ENCODE measurements at places on chromosomes 11 and 22. TPM values are rescaled to one million over a fixed set of nuclear protein-coding genes. Genes with fewer than 3 reads are reported as not detected.

TMEM25 gene
- total RNA-seq, result 13.4 TPM

TBX10 gene
- 0.37 TPM for total RNA-seq

ADM2 gene
- not detected for total RNA-seq

DUSP8 gene
- 7.7 TPM for total RNA-seq

TMEM9B gene
- 43.5 TPM for total RNA-seq

OOSP3 gene
- not detected for total RNA-seq

VPREB1 gene
- total RNA-seq, result not detected

APOBEC3F gene
- total RNA-seq, result 4.4 TPM

C22orf15 gene
- not detected for total RNA-seq

SYT8 gene
- total RNA-seq, result not detected

MGAT3 gene
- total RNA-seq, result 6.3 TPM

DNA sequence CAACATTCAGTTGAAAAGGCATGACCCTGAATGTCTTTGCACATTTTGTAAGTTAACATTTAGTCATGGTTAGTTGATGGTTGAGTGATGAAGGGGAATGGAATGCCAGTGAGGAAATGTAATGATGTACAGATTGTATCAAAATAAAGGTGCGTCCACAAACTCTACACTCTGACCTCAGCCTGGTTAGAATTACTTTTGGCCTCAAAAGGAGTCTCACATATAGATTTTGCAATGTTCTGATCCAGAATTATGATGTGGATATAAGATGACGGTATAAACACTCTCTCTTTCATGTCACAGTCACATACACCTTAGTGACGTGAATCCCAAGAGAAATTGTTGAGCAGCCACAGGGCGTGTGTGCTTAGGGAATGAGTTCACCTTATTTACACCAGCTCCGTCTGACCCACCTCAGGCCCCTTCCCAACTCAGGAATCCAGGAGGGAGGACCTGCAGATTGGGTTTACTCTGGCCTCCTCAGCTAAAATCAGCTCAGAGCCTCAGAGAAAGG lies 100.1 kb downstream of the RDX start:
- DNase-seq, result no peak

GRCh38 chr11:122345586-122345985 lies 229.6 kb upstream of the BLID start:
- no peak for DNase-seq

DNA sequence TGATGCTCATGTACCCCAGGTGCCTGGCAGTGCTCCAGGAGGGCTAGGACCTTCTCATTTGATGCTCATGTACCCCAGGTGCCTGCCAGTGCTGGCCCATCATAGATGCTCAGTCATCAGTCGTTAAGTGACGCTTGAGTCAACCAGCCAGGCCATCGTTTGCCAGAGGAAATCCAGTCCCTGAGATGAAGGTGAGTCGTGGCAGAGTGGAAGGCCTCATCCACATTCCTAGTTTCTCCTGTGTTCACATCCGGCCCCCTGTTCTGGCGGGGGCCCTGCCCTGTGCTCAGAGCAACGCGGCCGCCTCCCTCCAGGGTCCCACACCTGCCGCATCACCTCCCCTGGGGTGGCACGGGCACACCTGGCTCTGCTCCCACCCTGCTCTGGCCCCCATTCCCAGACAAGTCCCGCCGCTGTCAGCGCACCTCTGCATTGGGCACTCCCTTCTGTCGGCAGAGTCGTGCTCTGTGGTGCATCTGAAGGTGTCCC lies 279.9 kb downstream of the BRD1 start:
- DNase-seq, result peak; percentile 15

- no peak for DNase-seq
Observed at GRCh38 chr22:38830026-38830844, 13.6 kb downstream of the NPTXR start.

GRCh38 chr11:130129922-130130321 lies 29.7 kb upstream of the ST14 start:
- no peak for DNase-seq

DNA sequence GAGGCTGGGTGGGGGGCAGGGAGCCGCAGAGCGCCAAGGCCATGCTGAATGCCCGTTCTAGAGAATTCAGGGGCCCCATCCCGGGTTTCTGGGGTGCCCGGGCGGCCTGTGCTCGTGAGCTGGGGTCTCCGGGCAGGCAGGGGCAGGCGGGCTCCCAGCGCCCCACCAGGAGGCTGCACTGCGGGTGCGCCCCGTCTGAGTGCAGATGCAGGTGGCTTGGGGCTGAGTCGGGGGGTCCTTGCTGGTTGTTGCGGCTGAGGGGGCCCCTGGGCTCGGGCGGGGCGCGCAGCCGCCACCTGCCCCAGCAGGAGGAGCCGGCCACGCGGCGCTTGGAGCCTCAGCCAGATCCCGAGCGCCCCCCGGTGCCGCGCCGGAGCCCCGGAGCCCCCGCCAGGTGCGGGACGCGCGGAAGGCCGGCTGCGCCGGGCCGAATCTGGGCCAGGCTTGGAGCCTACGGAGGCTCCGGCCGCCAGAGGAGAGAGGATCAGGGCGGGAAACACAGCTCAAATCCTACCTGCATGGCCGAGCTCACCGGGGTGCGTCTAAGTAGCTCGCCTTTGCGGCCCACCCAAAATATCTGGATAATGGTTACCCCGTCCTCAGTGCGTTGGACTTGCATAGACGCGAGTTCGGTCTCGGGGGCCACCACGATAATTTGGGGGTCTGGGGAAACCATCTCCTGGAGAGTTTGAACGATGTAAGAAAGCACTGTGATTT lies 590 bp upstream of the IGF2 start:
- DNase-seq, result peak; percentile 36

GRCh38 chr11:120258661-120259060 lies 18.7 kb downstream of the POU2F3 start:
- DNase-seq, result no peak

GRCh38 chr11:86948733-86949132 lies 6.5 kb downstream of the FZD4 start:
- DNase-seq, result peak; percentile 47

DNA sequence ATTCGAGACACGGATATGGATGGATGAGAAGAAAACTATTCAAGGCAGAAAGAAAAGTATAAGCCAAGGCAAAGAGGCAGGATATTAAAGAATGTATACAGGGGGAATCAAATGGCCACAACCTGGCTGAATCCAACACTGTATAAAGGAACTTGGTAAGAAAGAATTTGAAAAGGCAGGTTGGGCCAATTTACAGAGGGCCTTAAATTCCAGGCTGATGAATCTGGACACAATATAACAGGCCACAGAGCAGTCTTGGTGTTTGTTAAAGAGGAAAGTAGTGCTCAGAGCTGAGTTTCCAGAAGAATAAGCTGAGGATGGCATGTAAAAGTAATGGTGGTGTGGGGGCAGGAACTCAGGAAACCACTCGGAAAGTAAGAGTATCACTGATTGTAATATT lies 72.3 kb upstream of the POU2AF2 start:
- DNase-seq, result no peak

DNA sequence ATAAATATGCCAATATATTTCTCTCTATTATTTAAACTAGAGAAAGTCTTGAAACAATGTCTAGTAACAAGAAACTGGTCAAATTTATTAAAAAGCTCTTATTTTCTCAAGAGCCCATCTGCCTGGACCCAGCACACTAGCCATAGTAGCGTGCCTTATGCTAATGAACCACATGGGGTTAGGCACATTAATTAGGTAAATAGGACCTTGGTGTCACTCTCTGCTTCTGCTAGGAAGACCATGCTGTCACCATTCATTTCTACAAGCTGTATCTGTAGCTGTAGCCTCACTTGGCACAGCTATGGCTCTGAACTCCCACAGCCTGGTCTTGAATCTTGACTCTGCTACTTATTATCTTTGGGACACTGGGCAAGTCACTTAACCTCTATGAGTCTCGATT lies 390.5 kb downstream of the NELL1 start:
- no peak for DNase-seq

DNA sequence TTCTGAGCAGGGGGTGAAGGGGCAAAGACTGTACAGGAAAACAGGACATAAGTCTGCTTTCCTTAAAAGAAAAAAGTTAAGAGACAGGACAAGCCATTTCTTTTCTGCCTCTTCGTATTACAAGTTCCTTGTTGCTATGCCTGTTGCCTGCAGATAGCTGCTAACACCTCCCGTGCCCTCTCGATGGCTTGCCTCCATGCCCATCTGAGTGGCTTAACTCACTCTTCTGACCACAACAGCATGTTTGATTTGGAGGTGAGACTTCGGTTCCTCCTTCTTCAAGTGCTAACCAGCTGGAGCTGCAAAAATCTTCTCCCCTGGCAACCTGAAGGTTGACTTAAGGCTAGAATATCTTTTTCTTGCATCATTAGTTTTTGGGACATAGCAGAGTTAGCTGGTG lies 103.1 kb downstream of the PRR5L start:
- DNase-seq, result no peak

- no peak for DNase-seq
Observed at GRCh38 chr11:2103668-2104523, 35.3 kb downstream of the IGF2 start.

DNA sequence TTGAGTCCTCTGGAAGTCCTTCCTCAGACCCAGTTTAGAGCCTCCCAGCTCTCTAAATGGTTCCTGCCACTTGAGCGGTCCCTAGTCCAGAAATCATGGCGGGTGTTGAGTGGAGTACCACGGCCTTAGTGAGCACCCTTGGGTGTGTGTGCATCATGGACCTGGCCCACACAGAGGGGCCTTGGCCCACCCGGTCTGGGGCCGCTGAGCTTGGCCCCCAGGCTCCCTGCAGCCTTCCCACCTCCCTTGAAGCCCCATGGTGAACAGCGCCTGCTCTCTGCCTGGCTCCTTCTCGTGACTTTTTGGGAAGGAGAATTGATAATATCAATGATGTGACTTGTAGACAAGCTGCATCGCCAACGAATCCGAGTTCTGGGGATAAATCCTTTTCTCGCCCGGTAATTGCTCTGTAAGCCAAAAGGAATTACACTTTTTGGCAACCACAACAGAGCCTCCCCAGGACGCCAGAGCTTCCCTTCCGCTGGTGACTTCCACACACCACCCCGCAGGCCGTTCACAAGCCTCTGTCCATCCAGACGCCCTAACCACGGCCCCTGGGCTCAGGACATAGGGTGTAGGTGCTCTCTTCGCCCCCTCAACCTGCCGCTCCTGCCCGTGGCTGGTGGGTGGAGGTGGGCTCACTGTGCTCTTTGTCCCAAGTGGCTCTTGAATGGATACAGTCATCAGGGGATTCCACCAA lies 93.8 kb downstream of the NECTIN1 start:
- no peak for DNase-seq

GRCh38 chr11:26359055-26359454 lies 27.1 kb downstream of the ANO3 start:
- DNase-seq, result no peak

- DNase-seq, result no peak
Observed at GRCh38 chr11:116913000-116913399, 75.6 kb upstream of the APOA1 start.

- no peak for DNase-seq
Observed at GRCh38 chr11:2404735-2405196, 4.2 kb downstream of the TSSC4 start.

DNA sequence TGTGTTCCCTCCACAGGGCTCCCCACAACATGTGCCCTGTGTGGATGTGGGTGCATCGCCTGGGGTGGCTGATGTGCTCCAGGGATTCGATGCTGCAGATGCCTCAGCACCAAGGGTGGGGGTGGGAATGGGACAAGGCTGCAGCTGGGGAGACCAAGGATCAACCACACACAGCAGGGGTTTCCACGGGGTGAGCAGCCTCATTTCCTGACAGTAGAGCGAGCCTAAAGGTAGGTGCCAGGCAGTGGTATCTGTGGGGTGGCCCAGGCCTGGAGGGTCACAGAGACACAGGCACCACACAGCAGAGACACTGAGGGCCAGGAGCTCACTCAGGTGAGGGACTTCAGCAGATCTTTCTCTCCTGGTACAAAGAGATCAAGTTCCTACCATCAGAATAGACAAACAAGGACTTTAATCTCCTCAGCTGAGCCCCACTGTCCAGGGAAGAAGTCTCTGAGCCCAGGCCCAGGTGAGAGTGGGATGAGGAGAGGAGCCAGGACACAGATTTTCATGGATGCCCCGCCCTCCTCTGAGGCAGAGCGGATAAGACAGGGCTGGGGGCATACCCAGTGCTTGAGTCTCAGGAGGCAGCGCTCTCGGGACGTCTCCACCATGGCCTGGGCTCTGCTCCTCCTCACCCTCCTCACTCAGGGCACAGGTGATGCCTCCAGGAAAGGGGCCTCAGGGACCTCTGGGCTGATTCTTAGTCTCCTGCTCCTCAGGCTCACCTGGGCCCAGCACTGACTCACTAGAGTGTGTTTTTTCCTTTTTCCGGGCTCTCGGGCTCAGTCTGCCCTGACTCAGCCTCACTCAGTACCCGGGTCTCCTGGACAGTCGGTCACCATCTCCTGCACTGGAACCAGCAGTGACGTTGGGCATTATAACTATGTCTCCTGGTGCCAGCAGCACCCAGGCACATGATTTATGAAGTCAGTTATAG lies 19.7 kb downstream of the GGTLC2 start:
- DNase-seq, result no peak

- DNase-seq, result peak; percentile 40
Observed at GRCh38 chr11:57340039-57340615, 2.0 kb downstream of the P2RX3 start.

All from left ventricle myocardium superior (tissue), 1 donor.